ENCODE measurements at places on chromosomes 4 and X.

GRCh38 chr4:67130411-67130810 is 414.9 kb downstream of the CENPC start:
- no peak for DNase-seq

- no peak for DNase-seq
These were observed 148.7 kb upstream of the TBC1D9 start for GRCh38 chr4:140904904-140905303.

DNA sequence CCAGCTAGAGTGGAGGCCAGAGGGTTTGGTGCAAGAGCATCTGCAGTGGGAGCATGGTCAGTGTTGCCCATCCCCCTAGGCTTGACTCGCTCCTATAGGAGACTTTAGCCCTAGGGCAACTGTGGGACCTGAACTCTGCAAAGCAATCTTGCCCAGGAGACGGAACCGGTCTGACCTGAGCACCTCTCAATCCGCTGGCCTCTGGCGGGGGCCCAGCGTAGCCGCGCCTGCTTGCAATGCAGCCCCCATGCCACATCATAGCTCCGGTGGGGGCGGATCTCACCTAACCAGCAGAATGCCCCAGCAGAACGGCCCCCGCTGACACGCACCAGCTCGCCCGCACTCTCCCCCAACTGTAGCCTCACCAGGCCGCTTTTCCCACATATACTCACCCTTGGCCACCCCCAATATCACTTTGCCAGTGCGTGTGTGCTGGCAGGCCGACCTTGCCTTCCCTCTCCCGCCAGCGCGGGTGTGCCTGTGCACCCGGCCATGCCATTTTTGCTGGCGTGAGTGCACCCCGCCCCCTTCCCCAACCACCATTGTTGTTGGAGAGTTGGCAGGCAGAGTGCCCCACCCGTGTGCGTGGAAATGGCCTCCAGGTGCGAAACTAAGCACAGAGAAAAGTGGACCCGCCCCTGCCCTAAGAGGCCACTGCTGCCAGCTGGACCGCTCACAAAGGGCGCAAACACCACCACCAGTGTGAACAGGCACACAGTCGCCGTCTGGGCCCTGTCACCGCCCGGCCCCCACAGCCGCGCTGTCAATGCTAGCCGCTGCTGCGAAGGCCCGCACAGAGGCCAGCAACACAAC is 5.8 kb downstream of the BEX4 start:
- DNase-seq: no peak

DNA sequence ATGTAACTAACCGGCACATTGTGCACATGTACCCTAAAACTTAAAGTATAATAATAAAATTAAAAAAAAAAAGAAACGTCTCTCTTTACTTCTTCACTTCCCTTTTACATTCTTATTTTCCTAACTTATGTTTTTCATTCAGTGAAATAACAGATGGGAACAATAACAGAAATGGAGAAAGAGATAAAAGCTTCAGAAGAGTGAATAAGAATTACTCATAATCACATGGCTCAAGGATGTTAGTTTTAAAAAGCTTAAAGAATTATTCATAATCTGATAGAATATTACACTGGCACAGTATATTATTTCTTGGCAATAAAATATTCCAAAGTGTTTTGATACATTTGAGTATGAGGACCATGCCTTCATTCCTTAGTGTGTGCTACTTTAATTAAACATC is 175.6 kb downstream of the COL25A1 start:
- no peak for DNase-seq

DNA sequence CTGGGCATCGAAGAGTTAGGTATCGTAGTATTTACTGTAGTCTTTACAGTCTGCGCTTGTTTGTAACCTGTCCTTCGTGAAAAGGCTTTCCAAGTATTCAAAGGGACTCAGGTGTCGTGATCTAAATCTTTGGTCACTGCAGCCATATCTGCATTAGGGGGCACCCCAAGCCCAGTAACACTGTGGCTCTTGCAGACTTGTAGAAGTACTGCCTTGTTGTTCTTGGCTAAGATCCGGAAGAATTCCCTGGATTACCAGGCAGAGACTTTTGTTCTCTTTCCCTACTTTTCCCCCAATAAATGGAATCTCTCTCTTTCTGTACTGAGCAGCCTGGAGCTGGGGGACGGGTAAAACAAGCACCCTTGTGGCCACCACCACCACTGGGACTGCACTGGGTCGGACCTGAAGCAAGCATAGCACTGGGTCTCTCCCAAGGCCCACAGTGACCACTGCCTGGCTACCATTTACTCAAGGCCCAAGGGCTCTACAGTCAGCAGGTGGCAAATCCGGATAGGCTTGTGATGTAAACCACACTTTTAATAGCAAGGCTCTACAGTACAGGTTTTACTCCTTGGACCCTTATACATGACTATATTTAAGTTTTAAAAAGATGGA is 12.0 kb downstream of the CXorf58 start:
- DNase-seq: peak; percentile 5

DNA sequence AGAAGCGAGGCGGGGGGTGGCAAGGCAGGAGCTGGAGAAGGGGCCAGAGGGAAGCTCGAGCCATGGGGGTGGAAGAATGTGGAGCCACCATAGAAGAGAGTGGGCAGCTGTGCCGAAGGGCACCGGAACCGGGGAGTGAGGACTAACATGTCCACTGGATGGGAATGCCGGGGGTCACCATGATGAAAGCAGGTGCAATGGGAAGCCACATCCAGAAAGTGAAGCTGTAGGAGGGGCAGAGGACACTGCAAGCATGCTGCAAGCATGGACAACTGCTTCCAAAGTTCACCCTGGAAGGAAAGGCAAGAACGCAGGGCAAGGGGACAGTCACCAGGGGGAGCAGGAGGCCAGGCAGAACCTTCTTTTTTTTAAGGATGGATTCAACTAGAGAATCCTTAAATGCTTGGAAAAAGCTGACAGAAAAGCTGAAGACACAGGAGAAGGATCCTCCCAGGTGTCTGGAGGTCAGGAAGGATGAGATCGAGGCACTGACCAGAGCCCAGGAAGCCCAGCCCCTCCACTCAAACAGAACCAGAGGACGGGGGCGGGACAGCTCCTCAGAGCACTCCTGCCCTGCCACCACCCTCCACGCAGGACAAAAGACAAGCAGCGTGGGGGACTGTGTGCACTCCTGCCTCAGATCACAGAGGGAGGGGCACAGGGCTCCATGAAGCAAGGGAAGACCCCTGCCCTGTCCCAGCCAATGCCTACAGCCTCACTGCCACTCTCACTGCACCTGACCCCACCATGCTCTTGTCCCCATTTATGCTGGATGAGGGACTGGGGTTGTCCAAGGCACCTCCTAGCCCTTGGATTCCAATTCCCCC is 169.2 kb downstream of the AFAP1 start:
- peak; percentile 32 for DNase-seq

GRCh38 chrX:135114392-135114791 is 5.9 kb downstream of the ETDB start:
- DNase-seq: no peak

DNA sequence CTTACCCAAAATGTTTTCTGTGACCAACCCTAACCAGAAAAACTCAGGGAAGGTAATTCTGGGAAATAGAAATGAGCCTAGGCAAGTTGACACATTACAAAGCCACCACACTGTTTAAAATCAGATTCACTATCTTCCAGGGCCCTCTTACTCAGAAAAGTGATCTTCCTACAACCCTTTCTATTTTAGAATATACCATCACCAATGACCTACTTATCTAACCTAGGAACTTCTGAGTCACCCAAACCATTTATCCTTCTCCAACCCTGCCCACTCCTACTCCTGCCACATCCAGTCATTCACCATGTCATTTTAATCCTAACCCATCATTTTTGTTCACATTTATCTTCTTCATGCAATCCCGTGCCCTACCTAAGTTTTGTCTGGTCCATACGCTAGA is 89.9 kb downstream of the FTHL17 start:
- no peak for DNase-seq

GRCh38 chr4:1910643-1911042 is 39.5 kb downstream of the NSD2 start:
- peak; percentile 73 for DNase-seq

DNA sequence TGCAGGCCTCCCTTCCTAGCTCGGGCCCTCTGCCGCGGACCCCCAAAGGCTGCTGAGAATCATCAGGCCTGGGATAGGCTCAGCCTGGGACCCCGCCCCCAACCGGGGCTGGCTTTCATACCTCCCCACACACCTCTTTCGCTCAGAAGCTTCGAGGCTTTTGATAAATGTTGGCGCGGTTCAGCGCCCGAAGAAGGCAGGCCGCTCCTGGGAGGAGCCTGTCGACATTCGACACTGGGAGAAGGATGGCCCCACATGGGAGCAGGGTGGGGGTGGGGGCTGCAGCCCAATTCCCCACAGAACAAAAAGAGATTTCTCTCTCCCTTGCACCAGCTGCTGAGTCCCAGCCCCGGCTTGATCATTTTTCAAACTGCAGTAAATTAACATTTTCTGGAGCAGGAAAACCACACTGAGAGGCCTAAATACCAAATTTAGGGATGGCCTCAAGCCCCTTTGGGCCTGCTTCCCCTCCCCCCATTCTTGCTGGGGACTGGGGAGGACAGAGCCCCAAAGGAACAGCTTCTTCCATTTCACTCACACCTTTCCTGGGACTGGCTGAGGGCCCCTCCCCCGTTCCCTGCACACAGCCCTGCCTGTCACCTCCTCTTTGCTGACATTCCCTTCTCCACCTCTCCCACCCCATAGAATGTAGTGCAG is 112.9 kb upstream of the PJA1 start:
- no peak for DNase-seq

GRCh38 chr4:87916626-87917025 is 58.9 kb upstream of the SPP1 start:
- no peak for DNase-seq

- peak; percentile 17 for DNase-seq
These were observed 155.6 kb downstream of the PCDH7 start for GRCh38 chr4:30875658-30876269.

GRCh38 chr4:65668201-65669089 is 1.8 kb downstream of the EPHA5 start:
- peak; percentile 13 for DNase-seq

- no peak for DNase-seq
These were observed 935.9 kb upstream of the EPHA5 start for GRCh38 chr4:66606215-66606614.

GRCh38 chr4:77443941-77444340 is 161.7 kb upstream of the CXCL13 start:
- peak; percentile 15 for DNase-seq

DNA sequence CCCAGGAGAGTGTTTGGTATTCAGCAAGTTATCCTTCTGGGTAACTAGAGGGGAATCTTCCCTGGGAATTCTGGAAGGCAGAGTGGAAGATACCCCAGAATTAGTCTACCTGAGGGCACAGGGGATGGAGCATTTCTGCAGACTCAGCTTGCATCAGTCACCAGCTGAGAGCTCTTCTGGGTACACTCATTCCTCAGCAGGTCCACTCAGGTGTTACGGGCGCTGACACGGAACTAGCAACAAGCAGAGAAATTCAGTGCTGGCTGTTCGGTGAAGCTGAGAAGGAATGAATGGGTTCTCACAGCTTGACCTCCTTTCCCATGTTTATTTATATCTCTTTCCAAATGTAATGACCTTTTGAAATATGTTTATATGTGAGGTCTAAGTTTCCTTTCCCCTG is 106.0 kb upstream of the PNPLA4 start:
- DNase-seq: no peak
